Activated effector memory CD4-positive, alpha-beta T cell treated with Interleukin-2 at 50 U/mL for 16 hours (primary cell): ENCODE measurements at places on chromosomes 5 and 9.
A peak's percentile ranks its signal among the peaks of the same experiment; 100 is the strongest.

- no peak for DNase-seq
These were observed 211.6 kb downstream of the DTWD2 start for GRCh38 chr5:118776755-118777154.

GRCh38 chr5:1244976-1245375 lies 19.8 kb downstream of the SLC6A18 start:
- DNase-seq: no peak

- DNase-seq: no peak
These were observed 175.6 kb upstream of the NREP start for GRCh38 chr5:111932628-111933027.

DNA sequence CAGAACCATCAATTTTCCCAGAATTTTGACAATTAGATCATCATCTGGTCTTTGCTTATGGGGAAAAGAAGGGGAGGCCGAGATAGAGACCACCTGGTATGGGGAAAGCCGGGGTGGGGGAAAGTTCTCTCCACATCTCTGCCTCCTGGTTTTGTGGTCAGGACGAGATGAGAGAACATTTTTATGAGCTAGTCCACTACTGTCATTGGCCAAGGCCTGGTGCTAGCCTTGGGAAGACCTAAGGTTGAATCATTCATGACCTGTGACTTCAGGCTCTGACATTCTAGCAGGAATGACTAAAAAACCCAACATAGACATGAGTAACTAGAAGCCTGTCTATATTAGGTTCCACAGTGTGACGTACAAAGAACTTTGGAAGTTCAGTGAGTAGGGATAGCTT lies 135.2 kb downstream of the PTTG1 start:
- DNase-seq: no peak

- peak; percentile 41 for DNase-seq
These were observed 1.4 kb downstream of the CHD1 start for GRCh38 chr5:98927242-98927988.
